ENCODE measurements at places on chromosomes 3 and 15. TPM values are rescaled to one million over a fixed set of nuclear protein-coding genes. Genes with fewer than 3 reads are reported as not detected.

GRCh38 chr3:168123201-168124176 lies 27.8 kb upstream of the GOLIM4 start:
- no peak for DNase-seq

DNA sequence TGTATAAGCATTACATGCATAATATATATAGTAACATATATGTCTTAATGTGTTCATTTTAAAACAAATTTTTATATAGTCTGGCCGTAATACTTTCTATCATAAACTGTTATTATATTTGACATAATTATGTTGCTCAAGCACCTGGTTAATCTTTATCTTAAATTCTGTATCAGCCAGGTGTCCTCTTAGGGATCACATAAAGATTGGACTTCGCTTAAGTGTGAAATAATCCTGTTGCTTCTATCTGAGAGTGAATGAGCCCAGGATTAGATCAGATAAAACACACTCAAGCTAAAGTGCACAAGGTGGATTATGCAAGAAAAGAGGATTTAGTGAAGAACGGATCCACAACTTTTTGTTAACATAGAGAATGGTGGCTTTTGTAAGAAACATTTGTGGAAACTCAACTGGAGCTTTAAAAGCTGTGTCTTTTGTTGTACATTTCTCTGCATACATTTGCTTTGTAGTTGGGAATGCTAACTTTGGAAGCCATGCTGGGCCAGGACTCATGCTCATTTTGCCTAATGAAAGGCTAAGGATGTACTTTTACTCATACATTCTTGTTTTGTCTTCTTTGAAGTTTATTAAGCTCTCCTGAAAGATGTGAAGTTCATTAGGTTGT lies 437.8 kb downstream of the ZIC1 start:
- no peak for DNase-seq

DNA sequence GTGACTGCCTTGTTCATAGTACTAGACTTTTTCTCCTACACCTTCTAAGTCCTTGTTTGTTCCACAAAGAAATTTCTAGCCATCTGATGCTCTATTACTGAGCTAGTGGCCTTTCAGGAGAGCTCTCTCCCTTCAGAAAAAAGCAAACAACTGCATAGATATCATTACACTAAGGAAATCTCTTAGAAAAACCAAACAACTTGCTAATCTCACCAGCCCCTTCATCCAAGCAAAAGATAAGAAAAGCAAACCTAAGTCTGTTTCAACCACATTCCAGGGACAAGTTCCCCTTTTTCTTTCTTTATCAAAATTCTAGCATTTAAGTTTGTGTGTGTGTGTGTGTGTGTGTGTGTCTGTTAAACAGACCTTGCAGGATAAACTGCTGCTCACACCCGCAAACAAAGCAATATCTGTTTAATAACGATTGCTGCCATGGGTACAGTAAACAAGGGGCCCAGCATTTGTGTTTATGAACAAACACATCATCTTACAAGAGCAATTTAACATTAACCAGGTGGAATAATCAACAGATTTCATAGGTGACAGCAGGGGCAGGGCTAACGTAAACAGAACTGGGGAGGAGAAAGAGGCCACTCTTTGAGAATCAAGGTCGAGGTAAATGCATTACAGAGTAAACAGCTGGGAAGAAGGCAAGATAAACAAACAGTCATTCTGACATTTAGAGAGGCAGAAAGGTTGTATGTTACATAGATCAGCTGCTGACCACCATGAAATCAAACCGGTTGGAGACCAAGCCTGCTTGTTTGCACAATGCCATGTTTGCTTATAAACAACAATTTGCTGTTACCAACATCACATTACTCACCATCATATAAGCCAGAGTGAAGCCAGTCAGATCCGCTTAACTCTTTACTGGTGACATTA lies 375.1 kb downstream of the FOXP1 start:
- DNase-seq = peak; percentile 38

GRCh38 chr3:191358929-191359328 lies 28.6 kb upstream of the UTS2B start:
- DNase-seq = no peak

DNA sequence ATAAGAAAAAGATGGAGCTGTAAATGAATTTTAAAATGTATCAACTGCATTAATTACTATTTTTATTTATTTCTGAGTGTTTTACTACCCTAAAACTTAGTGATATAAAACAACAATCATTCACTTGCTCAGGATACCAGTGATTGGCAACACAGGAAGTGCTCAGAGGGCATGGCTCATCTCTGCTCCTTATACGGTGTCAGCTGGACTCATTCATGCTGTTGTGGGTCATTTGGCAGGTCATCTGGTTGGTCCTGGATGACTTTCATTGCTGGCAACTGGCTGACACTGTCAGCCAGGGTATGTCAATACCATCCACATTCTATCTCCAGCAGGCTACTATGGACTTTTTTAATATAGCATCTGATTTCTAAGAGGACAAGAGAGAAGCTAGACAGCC lies 689.6 kb upstream of the NECTIN3 start:
- DNase-seq = no peak

DNA sequence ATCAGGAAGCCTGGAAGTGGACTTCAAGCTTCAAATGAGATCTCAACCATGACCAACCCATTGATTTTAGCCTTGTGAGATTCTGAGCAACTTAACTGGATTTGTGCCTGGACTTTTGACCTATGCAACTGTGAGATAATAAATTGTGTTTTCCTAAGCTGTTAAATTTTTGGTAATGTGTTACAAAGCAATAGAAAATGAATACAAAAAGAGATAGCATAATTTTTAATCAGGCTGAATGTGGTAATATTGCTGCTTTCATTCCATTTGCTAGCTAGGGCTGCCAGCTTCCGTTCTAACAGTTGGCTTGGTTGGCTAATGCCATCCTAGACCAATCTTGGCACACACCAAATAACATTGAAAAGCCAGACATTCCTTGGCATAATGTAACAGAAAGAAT lies 12.2 kb downstream of the PROS1 start:
- no peak for DNase-seq

DNA sequence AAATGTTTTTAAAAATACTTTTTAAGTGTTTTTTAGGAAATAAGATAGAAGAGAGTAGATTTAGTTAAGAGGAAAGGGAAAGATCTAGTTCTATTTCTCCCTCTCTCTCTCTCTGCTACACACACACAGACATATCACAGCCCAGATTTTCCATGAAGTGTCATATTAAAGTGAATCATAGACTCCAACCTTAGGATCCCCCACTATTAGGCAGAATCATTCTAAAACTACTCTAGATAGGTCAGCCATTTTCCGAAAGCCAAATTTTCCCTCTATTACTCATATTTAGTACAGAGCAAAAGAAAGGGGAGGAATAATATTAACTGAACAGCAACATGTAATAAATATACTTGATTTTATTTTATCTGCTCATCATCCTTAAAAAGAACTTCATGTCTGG lies 45.1 kb upstream of the RSL24D1 start:
- no peak for DNase-seq

GRCh38 chr3:20648921-20649381 lies 462.9 kb upstream of the SGO1 start:
- no peak for DNase-seq

DNA sequence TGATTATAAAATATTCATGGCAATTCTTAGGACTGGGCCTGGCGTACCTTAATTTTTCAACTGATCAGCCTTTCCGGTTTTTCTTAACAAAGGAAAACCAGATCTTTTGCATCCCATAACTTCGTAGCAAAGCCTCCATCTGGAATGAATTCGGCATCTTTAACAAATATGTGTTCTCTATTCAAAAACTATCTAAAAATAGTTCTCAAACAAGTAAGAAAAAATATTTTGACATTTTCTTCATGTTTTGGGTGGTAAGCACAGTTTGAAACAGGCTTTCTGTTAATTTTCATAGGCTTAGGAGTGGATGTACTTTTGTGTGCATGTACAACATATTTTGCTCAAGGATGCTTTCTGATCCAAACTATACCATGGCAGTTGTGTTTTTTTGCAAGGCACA lies 55.1 kb downstream of the RBMS3 start:
- no peak for DNase-seq

DNA sequence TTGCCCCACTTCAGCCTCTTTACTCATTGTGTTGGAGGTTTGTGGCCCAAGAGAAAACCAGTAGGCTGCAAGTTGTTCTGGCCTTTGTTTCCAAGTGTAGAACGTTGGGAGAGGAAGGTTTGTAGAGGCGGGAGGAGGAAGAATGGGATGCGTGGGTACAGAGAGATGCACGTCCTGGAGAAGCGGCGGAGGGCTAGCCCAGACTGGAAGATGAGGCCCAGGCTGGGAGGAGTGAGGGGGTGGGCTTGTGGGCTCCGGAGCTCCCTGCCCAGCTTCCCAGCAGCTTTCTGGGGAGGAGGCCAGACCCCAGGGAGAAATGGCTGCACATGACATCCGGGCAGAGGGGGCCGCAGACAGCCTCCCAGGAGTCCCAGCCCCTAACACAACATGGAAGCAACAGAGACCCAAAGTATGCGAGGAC lies 5.3 kb downstream of the PLA2G4F start:
- DNase-seq = no peak

DNA sequence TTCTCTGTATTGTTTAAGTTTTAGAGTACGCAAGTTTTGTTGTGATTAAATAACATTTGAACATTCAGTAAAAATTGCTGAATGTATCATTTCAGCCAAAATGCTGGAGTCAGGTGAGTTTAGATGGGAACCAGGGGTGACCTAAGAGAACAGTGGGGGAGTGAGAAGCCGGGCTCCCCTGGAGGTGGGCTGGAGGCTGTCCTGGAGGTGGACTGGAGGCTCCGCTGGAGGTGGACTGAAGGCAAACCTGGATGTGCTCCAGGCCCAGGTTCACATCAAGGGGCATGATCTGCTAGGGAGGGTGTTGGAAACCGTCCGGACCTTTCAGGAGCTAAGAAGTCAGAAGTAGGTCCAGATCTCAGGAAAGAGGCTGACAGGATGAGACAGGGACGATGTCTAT lies 23.7 kb downstream of the DNAJB8 start:
- no peak for DNase-seq

DNA sequence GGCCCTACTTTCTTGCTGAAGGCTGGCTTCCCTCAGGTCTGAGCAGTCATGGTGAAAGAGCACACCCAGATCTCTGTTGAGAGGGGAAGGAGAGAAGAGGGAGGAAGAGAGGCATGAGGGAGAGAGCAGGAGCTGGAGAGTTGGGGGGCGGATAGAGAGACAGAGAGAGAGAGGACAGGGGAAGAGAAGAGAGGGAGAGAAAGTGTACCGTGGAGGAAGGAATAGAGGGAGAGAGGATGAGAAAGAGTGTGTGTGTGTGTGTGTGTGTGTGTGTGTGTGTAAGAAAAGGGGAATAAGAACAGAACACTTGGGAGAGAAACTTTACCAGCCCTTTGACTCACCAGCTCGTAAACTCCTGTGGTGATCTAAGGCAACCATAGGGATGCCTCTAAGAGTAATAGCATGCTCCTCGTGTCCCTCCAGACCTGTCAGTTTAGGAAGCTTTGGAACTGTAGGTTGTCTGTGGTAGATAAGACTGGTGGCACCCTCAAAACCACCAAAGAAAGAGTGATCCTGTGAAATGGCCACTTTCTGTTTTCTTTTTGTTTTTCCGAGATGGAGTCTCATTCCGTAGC lies 18.2 kb downstream of the ZNF592 start:
- no peak for DNase-seq

- DNase-seq = no peak
Measured at GRCh38 chr3:147807776-147808175, 398.6 kb downstream of the ZIC1 start.

- no peak for DNase-seq
Measured at GRCh38 chr15:98445315-98445714, 203.0 kb upstream of the IGF1R start.

- no peak for DNase-seq
Measured at GRCh38 chr15:82556315-82557035, 16.2 kb upstream of the RPS17 start.

- no peak for DNase-seq
Measured at GRCh38 chr3:124496061-124496460, 234.2 kb upstream of the UMPS start.

GRCh38 chr3:185322101-185322719 lies 40.7 kb upstream of the MAP3K13 start:
- no peak for DNase-seq

- DNase-seq = no peak
Measured at GRCh38 chr15:68640791-68641331, 62.1 kb downstream of the CORO2B start.

DNA sequence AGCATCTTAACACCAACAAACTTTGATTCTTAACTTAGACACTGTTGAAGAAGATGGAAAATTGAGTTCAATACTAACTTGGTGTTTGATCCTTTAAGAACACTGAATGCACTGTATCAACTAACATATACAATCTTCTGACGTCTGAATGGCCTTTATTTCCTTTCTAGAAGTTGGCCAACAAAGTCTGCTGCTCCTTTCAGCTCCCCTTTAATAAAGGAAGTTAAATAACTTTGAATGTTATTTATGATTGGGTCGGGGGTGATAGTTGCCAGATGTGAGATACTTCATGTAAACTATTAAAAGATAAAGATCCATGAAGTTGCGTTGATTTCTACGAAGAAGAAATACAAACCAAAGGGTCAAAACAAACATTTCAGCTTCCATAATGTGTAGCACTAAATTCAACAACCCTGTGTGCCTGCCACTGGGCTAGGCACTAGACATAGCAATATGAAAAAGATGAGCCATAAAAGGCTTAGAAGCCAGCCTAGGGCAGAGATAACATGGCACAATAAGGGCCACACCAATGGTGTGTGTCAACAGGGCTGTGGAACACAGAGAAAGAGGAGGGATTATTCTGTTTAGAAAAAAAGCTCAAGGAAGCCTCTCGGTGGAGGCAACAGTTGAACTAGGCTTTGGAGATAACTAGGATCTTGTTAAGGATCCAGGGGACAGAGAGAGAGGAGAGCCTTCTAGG lies 337.8 kb downstream of the MECOM start:
- DNase-seq = no peak

GRCh38 chr15:57382969-57383368 lies 6.7 kb downstream of the CGNL1 start:
- no peak for DNase-seq

GRCh38 chr3:160941885-160942494 lies 163.2 kb downstream of the B3GALNT1 start:
- DNase-seq = peak; percentile 84

The LSMEM2 gene
- total RNA-seq = not detected

The TGM5 gene
- not detected for total RNA-seq

The PIF1 gene
- total RNA-seq = 6.1 TPM

The SERINC4 gene
- 0.44 TPM for total RNA-seq

The SRPRB gene
- 38.0 TPM for total RNA-seq

The SPSB4 gene
- not detected for total RNA-seq

The MAP6D1 gene
- total RNA-seq = not detected

The GOLGA8M gene
- not detected for total RNA-seq

The MAGEF1 gene
- total RNA-seq = 28.3 TPM

The LMAN1L gene
- not detected for total RNA-seq

The PLD1 gene
- 81.3 TPM for total RNA-seq

The CSPG4 gene
- 12.7 TPM for total RNA-seq

The FURIN gene
- total RNA-seq = 82.5 TPM

The XPC gene
- total RNA-seq = 23.3 TPM
